DMS79 (cell line): ENCODE measurements at places on chromosomes 4 and X.

DNA sequence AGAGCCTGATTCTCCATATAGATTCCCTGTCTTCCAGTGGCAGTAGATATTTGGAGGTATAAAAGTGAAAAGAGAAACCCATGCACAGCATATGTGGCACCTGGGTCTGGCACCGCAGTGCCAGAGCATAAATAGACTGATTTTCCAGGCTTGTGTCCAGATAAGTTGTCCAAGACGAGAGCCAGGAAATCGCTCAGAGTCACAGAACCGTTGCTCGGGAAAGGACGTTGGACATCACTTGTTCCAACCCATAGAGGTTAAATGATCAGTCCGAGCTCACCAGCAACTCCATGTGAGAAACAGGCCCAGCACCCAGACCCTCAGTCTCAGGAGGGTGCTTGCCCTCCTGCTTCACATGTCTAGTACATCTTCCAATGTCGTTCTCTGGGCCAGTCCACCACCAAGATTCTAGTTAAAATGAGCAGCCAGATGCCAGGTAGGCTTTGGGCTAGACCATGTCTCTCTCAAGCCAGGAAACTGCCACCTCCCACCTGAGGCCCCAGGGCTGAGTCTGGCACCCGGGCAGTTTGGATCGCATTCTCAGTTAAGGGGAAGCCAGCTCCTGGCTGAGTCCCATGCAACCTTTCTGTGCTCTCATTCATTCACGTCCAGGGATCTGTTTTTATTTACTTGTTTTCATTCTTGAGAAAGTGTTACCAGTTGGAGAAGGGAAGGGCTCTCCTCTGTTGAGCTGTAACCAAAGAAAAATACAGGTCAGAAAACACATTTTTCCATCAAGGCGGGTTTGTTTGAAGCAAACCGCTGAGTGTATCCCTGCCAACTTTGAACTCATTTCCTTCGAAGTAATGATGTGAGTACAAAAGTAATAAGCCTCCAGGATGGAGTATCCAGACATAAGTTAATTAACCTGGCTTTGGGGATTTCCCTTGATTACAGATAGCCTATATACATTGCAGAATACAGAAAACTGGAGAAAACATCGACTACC lies 91.7 kb downstream of the PHOX2B start:
- no peak for DNase-seq

- DNase-seq: no peak
Observed at GRCh38 chr4:26061248-26061986, 147.4 kb downstream of the SMIM20 start.

DNA sequence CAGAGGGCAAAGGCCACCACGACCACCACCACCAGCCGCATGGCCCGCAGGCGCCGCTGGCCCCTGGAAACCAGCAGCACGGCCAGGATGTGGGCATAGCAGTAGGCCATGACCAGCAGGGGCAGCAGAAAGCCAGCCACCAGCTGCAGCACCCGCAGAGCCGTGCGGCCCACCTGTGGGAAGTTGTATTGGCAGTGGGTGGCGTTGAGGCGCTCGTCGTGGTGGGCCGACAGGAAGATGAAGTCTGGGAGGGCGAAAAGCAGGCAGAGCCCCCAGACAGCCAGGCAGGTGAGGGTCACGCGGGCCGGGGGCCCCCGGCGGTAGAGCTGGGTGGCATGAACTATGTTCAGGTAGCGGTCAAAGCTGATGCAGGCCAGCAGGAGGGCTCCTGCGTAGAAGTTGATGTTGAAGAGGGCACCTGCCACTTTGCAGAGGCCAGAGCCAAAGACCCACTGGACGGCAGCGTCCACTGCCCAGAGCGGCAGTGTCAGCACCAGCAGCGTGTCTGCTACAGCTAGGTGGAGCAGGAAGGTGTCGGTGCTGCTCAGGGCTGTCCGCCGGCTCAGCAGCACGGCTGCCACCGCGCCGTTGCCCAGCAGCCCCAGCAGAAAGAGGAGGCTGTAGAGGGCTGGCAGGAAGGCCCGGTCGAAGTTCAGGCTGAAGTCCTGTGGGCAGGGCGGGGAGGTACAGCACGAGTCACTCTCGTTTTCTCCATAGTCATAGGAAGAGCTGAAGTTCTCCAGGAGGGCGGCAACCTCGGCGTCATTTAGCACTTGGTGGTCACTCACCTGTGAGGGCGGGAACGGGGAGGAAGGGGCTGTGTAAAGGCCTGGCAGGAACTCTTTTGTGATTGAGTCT lies 1.4 kb downstream of the CXCR3 start:
- no peak for DNase-seq

GRCh38 chr4:76511947-76512346 lies 76.9 kb downstream of the SHROOM3 start:
- DNase-seq: no peak

DNA sequence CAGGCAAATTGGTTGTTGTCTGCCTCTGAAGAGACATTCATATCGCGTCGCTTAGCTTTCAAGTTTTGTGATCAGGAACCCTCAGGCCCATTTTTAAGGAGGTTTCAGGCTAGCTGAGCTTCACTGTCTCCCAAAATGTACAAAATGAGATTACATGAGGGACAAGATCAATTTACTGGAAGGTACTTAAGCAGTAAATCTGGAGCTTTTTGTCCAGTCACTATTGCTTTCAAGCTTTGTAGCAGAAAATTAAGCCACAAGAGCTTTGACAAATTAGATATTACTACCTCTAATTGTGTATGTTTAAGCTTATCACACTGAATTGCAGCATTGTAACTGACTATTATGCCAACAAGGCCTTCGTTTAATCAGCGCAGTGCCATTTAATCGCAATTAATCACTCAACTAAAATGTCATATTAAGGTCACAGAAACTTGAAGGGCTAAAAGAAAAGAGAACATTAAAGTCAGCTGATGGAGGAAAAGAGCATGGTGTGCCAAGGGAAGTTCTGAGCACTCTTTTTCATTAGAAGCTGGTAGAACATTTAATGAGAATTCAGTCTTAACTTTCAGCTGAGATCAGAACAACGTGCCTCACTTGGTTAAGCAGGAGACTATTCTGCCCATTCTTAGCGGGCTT lies 353.0 kb downstream of the FBXO8 start:
- DNase-seq: no peak

GRCh38 chr4:142845293-142846107 lies 601 bp downstream of the INPP4B start:
- DNase-seq: no peak

GRCh38 chr4:15007201-15007600 lies 4.9 kb downstream of the CPEB2 start:
- DNase-seq: no peak

- DNase-seq: no peak
Observed at GRCh38 chr4:152169683-152170082, 366.2 kb downstream of the FBXW7 start.

- no peak for DNase-seq
Observed at GRCh38 chr4:185039508-185040273, 21.4 kb downstream of the HELT start.

DNA sequence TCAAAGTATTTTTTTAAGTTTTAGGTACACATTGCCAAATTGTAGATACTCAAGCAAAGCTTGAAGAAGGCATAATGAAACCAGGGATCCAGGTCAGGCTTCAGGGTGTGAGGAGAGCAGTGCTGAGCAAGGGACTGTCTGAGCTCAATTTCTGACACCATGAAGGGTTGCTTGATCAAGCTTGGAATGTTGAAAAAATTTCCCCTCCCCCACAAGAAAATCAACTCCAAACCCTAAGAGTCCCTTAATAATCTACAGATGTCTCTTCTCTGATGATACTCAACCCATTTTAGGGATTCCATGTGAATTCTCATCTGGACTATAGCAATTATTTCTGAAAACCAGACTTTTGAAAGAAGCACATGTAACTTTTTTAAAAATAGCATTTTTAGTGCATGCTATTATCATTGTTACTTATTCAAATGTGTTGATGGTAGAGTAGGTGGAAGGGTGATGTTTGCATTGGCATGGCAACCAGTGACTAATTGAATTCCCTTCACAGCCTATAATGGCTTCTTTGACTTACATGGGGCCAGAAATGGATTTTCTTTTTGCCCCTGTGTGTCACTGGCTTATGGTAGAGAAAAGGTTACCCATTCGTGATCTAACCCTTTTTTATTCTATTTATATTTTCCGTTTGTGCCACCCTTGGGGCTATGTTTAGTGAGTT lies 252.0 kb downstream of the FBXW7 start:
- DNase-seq: no peak

- no peak for DNase-seq
Observed at GRCh38 chrX:136779346-136779781, 1.4 kb downstream of the ARHGEF6 start.

GRCh38 chr4:182190306-182190705 lies 52.9 kb upstream of the TENM3 start:
- no peak for DNase-seq

- no peak for DNase-seq
Observed at GRCh38 chr4:121321466-121321865, 59.4 kb downstream of the QRFPR start.

DNA sequence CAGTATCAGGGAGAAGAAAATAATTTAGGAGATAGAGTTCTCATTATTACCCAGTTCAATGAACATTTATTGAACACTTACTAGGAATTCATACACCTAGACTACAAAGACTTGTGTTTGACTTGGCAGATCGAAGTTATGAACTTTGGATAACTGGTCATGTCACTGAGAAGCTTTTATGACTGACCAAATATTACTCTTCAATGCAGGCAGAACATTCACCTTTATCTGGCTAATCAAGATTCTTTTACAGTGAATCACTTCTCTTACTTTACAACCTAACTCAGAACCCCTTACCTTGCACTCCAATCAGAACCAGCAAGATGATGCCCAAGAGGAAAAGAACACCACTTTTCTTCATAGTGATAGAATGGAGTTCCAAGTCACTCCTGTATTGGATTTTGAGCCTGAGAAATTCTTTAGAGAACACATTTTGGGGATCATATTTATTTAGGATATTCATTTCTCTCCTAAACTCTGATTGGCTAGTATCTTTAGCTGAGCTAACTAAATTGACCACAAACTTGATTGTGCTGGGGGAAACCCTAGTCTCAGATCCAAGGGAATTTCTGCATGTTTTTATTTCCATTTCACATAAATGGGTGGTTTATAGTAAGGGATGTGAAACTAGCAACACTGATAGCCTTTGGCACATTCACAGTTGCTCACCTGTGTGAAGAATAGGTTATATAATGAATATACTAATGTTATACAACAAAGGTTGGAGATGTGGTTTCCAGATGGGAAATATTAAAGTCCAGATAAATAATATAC lies at the start of gene CXCL9:
TSS of gene CXCL9 (minus strand) at position 421 of the 774 bp plus-strand sequence. CDS start at position 361, 60 bp downstream.
- DNase-seq: no peak

DNA sequence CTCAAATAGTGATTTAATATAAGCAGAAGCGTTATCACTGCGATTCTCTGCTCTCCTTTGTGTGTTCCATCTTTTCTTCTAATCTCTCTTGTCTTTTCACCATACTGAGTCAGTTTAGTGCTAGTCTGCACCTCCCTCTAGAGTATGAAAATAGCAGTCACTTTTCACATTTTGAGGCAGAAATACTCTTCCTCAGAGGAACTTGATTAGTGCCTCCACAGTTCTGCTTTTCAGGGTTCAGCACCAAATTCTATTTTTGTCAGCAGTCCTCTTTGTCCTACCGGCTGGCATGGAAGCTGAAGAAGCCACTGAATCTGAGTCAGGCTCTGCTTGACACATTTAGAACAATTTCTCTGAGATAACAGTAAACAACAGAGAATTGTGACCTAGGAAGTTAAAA lies 49.7 kb upstream of the ANKRD17 start:
- no peak for DNase-seq

- DNase-seq: no peak
Observed at GRCh38 chr4:39046249-39046648, 14.0 kb upstream of the TMEM156 start.

DNA sequence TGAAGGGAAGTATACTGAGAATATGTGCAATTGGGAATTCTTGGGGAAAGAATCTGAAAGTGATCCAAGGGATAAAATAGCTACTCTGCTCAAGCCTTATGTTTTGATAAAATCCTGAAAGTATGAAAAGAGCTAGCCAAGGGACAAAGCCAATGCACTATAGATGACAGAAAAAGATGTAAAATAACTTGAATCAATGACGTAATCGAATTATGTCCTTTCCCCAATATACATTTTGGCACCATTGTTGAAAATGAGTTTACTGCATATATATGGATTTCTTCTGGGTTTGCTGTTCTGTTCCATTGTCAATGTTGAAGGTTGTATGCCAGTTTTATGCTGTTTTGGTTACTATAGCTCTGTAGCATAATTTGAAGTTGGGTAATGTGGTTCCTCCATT lies 407.3 kb downstream of the DCAF12L2 start:
- no peak for DNase-seq
